Stimulated activated CD4-positive, alpha-beta T cell treated with anti-CD3 and anti-CD28 coated beads, Interleukin-4, amount 100 ng/mL, for 24 hours (primary cell): ENCODE measurements at places on chromosomes 13 and 19.

DNA sequence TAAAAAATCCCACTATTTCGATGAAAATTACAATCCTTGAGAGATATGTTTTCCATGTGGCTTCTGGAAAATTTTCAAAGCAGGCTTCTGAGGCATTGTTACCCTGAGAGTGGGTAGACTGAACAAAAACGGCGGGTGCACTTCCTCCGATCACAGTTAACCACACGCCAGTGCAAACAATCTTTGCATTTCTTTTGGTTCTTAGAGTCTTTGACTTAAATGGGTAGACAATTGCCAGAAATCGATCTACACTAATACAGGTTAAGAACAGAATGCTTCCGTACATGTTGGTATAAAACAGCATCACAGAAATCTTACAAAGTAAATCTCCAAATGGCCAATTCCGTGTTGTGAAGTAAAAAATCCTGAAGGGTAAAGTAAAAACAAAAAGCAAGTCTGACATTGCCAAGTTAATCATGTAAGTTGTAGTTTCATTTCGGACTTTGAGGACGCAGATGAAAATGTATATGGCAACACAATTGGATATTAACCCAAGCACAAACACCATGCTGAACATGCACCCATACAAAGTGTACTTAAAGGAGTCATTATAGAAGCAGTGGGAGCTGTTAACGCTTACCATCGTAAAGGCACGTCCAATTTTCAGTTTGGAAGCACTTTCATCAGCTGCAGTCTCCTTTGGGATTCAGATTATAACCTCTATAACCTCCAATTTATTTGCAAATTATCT, 927 bp downstream of the LPAR6 start:
- DNase-seq: peak; percentile 22

- DNase-seq: no peak
Observed at GRCh38 chr13:29227576-29227975, 367.9 kb downstream of the SLC7A1 start.

DNA sequence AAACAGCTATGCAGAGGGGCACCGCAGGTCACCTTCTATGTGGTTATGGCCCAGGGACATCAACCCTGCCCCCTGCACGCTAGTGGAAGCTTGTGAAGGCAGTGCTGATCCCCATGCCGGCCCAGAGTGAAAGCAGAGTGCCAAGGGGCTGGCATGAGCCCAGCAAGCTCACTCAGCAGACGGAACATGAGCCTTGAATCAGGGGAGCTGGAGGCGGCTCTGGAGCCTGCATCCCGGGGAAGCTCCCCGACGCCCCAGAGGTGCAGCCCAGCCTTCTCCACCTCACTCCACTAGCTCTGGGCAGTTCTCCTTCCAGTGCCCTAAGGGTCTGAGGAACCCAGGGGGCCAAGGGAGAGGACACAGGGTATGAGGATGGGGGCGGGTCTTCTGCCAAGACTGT, 19.0 kb upstream of the ISYNA1 start:
- DNase-seq: no peak

DNA sequence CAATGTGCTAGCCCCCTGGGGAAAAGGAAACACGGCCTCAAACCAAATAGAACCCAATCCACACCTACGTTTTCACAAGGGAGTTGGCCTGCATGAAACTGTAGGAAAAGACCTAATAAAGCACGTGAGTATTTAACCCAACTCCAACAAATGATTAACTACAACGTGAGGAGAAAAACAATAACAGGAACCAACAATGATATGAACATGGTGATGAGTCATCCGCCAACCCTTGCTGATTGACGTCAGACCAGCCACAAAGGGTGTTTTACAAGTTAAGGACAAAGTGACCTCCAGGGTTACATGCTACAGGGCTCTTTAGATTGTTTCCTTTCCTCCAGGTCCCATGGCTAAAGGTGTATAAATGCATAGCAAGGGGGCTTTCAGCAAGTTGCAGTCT, 460.5 kb downstream of the COG6 start:
- peak; percentile 47 for DNase-seq

GRCh38 chr13:40565282-40566148, 100.9 kb downstream of the FOXO1 start:
- DNase-seq: no peak

GRCh38 chr19:45293682-45294081, 29.0 kb downstream of the CKM start:
- DNase-seq: peak; percentile 22

- DNase-seq: no peak
Observed at GRCh38 chr13:27427641-27428040, 3.2 kb downstream of the GTF3A start.

GRCh38 chr13:36601186-36601585, 72.6 kb upstream of the SERTM1 start:
- DNase-seq: no peak

DNA sequence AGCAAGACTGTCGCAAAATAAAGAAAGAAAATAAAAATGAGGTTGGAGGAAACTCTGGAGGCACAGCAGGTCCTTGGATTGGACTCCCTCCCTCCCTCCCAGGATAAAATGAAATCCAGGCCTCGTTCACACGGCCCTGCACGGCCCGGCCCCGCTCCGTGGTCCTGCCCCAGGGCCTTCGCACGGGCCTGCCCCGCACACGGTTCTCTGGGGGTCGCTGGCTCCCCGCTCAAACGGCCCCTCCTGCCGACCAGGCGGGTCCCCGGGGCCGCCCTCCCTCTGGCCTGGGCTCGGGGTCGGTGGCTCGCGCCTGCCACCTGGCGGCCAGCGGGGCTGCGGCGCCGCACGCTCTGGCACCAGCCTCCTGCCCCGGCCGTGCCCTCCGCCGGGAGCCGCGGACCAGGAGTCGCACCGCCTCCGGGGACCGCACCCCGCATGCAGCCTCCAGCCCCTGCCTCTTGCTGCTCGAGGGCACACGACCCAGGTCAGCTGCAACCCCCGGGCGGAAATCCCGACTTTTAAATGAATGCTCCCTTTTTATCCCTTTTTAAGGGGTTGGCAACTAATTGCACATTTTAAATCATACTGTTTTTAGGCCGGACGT, 1.5 kb upstream of the WDR18 start:
- DNase-seq: peak; percentile 77

DNA sequence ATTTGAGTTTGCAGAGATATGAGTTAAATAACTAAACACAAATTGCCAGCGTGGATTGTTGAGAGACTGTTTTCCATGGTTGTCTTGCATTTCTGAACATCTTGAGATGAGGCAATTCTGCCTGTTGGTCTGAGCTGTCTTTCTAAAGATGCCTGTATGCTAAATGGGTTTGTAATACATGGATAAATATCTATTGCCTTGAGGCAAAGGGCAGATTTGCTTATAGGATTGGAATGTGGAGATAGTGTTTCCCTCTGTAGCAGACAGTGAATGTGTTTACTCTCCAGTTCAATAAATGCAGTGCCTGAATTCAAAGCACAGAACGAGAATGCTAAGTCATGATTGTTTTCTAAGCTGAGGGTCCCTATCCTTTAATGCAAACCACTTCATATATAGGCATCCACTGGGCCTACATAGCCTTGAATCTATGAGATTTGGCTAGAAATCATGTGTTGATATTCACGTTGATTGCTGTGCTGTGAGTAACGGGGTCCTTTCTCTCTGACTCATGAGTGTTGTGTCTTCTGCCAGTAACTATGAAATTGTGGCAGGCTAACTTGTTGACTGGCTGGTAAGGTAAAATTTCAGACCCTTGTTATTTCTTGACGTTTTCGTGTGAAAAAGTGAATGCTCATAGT, 2554.8 kb downstream of the PCDH9 start:
- no peak for DNase-seq

DNA sequence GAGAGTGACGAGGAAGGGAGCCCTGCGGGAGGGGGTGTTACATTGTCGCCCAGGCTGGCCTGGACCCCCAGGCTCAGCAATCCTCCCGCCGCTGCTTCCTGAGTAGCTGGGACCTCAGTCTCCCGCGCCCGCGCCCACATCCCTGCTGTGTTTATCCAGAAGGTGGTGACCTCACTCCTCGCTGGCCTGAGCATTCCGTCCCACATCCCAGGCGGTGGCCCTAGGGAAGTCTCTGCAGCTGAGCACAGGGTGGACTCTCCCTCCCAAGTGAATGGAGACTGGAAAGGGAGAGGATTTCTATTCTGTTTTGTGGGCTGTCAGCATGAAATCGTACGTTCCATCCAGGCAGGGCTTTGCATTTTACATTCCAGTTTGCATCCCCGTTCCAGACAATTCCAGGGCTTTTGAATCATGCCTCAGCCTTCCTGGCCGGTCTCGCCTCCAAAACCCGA, 401 bp upstream of the ZNF765 start:
- no peak for DNase-seq

DNA sequence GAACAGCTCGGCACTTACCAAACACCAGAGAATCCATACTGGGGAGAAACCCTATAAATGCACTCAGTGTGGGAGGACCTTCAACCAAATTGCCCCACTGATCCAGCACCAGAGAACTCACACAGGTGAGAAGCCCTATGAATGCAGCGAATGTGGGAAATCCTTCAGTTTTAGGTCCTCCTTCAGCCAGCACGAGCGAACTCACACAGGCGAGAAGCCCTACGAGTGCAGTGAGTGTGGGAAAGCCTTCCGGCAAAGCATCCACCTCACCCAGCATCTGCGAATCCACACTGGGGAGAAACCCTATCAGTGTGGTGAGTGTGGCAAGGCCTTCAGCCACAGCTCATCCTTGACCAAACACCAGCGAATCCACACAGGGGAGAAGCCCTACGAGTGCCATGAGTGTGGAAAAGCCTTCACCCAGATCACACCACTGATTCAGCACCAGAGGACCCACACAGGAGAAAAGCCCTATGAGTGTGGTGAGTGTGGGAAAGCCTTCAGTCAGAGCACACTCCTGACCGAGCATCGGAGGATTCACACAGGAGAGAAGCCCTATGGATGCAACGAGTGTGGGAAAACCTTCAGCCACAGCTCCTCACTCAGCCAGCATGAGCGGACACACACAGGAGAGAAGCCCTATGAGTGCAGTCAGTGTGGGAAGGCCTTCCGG, 8.3 kb downstream of the ZNF135 start:
- no peak for DNase-seq

DNA sequence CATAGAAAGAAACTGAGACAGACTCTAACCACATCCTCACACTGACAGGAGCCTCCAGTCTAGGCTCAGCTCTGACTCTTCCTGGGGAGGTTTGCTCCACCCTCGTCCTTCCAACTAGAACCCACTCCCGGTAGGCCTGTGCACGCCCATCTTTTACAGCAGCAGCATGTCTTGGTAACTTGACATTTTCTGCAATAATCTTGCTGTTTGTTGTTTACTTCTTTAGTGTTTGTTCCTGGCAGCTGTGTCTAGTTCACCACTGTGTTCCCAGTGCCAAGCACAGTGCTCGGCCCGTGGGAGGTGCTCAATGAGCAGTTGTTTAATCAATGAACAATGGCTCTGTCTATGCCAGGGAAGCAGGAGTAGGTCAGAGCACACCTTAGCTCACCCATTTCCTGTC, 23.1 kb upstream of the ZNF729 start:
- no peak for DNase-seq
